ENCODE measurements at places on chromosomes 12 and 14. TPM values are rescaled to one million over a fixed set of nuclear protein-coding genes. Genes with fewer than 3 reads are reported as not detected.

DYNC1H1 gene
- 319 TPM for total RNA-seq

CD69 gene
- not detected for total RNA-seq

PEX5 gene
- total RNA-seq = 40.5 TPM

IAPP gene
- not detected for total RNA-seq

VRK1 gene
- total RNA-seq = 55.7 TPM

PROX2 gene
- not detected for total RNA-seq

- peak; percentile 56 for DNase-seq
These were observed 104.8 kb downstream of the MYF5 start for GRCh38 chr12:80821513-80822000.

DNA sequence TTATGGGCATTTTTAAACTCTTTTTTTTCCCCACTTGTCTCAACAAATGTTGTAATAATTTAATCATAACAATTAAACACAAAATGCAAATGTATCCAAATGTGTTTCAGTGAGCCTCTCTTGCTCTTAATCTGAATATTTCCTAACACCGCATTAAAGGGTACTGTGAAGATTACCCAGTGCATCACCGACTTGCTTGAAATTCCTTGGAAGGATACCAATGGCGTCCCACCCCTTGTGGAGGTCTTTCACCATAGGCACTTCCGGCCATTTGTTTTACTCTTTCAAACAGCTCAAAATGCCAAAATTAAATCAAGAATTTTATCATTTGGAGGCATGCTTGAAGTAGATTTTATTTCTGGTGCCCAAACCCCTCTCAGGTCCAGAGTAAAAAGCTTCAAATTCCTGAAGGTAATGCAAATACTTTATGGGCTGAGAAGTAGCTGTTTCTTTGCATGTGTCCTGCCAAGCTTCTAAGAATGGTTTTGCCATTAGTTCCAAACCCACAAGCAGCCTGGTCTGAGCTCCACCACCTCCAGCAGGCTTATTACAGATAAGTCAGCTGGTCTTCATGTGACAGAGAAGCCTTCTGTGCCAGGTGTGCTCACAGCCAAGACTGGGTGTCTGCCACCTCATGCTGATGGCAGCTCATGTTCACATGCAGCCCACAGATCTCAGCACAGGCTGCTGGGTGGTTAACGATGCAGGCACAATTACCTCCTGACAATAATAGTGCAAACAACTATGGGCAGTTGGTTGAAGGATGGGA lies 16.4 kb upstream of the NUDT4 start:
- DNase-seq = no peak

- DNase-seq = no peak
These were observed 83.5 kb downstream of the BRMS1L start for GRCh38 chr14:35909665-35910064.

DNA sequence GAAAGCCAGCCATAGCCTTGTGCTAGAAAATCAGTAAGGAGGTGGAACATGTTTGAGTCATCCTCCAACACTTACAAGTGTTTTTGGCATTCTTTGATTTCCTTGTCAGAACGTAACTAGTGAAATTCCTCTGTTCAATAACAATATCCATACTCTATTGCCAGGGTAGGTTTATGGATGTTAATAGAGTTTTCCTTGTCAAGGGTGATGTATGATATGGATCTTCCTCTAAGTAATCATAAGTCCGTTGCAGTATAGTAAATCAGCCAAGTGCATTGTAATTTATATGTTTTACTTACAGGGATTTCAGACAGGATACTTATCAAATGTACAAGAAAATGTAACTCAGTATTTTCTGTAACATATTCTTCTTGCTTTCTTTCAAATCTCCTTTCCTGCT lies 19.4 kb downstream of the NAV3 start:
- no peak for DNase-seq

- DNase-seq = peak; percentile 78
These were observed at the start of gene JDP2 for GRCh38 chr14:75427482-75428229. JDP2 (plus strand) TSS chr14:75428022; CDS start chr14:75437921, 9,899 bp downstream.

DNA sequence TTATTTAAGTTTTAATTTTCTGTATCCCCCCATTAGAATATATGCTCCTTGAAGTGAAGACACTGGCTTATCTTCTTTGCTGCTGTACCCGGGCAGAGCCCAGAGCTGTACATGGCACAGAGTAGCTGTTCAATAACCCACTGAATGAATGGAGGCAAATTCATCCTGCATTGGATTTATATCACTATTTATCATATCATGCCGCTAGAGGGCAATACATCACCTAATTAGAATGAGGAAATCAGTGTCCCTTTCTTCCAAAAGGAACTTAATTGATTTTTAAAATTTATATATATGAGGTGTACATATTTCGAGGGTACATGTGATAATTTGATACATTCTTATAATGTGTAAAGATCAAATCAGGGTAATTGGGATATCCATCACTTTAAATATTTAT lies 89.2 kb upstream of the TMEM260 start:
- DNase-seq = no peak

- DNase-seq = no peak
These were observed 41.0 kb downstream of the GRIN2B start for GRCh38 chr12:13940335-13940865.

DNA sequence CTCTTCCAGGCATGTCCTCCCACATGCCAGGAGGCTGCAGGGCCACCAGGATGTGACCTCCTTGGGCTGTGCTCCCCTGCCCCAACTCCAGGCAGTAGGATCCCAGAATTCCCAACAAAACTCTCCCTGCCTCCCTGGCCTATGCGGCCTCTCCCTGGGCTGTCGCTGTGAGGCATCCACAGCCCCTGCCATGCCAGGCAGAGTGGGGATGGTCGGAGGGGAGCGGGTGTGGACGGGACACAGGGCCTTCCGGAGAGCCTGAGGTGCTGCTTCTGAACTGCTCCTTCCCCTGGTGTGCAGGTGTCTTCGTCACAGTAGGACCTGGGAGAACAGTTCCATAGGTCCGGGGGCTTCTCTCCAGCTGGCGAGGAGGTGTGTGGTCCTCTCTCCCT lies 18.3 kb downstream of the GPR132 start:
- no peak for DNase-seq

All from H9 (cell line).